ENCODE measurements at places on chromosomes 16 and 17.

DNA sequence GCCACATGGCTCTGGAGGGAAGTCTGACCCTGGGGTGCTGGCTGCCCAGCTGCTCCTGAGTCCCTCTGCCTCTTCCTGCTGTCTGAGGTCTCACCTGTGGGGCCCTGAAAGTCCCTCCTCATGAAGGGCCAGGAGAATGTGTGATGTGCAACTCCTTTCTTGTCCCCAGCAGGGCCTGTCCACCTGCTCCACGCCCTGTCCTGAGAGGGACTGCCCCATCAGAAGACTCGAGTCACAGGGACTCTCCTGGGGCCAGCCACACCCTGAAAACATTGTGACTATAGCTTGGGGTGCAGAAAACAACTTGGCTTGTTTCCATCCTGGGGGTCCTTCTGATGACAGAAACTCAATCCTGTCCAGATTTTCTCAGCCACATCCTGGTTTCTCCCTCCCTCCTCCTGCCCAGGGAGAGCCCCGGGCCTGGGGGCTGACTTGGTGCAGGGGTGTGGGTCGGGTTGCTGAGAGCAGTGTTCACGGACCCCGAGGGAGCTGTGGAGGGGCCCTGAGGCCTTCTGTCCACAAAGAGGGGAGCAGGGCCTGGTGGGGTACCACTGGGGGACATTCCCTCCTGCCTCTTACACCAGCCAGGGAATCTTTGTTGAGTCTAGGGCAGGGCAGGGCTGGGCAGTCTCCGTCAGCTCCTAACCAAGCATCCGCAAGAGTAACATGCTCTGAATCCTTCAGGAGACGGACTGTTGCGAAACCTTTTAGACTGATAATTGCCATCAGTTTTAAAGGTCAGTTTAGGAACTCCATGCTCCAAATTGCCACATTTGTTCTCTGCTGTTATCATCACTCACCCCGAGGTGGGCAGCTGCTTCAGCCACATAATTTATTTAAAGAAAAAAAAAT is 45.9 kb downstream of the NT5M start:
- DNase-seq, result no peak

- no peak for DNase-seq
Observed at GRCh38 chr16:52090080-52090479, 456.9 kb downstream of the TOX3 start.

GRCh38 chr16:89167425-89167941 is 4.1 kb upstream of the CDH15 start:
- peak; percentile 79 for DNase-seq

DNA sequence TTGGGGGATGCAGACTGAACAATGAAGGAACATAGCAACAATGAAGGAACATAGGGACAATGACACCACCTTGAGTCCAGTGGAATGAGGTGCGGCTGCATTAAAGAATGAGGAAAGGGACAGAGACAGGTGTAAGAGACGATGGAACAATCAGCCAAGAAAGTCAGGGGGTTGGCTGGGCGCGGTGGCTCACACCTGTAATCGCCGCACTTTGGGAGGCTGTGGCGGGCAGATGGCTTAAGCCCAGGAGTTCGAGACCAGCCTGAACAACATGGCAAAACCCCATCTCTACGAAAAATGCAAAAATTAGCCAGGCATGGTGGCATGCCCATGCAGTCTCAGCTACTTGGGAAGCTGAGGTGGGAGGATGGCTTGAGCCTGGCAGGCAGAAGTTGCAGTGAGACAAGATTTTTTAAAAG is 13.6 kb upstream of the CBFB start:
- DNase-seq, result no peak

DNA sequence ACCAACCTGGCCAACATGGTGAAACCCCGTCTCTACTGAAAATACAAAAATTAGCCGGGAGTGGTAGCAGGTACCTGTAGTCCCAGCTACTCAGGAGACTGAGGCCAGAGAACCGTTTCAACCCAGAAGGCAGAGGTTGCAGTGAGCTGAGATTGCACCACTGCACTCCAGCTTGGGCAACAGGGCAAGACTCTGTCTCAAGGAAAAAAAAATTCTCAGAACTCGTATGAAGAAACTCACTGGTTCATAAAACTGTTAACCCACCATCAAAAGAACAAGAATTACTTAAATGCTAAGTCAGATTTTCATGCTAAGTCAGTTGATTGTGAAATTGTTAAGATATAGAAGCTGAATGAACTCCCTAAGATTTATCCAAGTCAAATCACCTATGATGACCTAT is 31.3 kb downstream of the SLC39A11 start:
- no peak for DNase-seq

- DNase-seq, result no peak
Observed at GRCh38 chr17:77909816-77910215, 48.7 kb upstream of the TNRC6C start.

DNA sequence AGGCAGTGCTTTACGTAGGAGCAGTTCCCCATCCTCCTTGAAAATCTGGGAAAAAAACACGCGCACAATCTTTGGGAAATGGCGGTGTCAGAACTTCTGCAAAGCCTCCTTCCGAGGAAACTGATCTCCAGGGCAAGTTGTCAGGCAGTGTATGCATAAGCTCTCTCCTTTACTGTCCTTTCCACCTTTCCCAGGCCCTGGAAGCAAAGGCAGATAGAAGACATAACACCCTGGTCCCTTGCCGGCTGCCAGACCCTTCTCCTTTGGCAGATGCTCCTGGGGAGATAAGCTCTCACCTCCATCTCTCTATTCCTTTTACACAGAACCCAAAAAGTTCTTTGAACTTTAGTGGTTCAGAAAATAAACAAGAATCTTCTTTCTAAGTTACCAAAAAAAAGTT is 12.4 kb downstream of the TOB1 start:
- no peak for DNase-seq

DNA sequence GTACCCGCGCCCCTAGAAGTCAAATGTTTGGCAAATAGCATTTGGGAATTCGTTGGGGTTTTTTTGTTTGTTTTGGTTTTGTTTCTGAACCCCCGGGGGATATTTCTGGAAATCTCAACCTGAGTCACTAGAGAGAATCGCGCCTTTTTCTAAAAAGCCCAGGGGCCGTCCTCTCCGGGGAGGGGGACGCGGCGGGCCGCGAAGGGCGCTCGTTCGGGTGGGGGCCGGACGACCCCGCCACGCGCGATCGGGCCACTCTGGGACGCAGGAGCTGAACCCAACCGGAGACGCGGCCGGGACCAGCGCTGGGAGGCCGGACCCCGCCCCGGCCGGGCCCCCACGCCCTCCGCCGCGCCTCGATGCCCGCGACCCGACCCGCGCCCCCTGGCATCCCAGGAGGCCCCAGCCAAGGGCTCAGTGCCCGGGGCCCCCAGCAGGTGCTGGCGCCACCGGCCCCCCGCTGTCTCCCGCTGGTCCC is 302 bp downstream of the LITAF start:
- no peak for DNase-seq

Measured in hematopoietic multipotent progenitor cell treated with erythropoietin and hydrocortisone succinate and interleukin-3 and kit ligand, for 17 days (in vitro differentiated cells).